Left ventricle myocardium inferior (tissue), 1 donor: ENCODE measurements at places on chromosomes 5 and 9.

GRCh38 chr9:95383185-95383676 lies 65.7 kb upstream of the FANCC start:
- no peak for DNase-seq

DNA sequence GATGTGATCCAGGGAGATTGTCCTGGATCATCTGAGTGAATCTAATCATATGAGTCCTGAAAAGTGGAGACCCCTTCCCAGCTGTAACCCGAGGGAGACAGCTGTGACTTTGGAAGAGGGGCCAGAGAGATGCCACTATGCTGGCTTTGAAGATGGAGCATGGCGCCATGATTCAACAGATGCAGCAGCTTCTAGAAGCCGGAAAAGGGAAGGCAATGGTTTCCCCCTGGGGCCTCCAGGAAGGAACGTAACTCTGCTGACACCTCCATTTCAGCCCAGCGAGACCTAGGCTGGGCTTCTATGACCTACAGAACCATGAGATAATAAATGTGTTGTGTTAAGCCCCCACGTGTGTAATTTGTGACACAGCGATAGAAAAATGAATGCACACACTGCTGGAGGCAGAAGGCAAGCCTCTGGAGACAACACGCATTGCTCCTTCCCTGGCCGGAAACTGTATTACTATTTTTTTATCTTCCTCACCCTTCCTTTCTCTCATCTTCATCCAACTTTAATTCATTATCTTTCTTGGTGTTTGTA lies 16.6 kb upstream of the SARDH start:
- DNase-seq: no peak

DNA sequence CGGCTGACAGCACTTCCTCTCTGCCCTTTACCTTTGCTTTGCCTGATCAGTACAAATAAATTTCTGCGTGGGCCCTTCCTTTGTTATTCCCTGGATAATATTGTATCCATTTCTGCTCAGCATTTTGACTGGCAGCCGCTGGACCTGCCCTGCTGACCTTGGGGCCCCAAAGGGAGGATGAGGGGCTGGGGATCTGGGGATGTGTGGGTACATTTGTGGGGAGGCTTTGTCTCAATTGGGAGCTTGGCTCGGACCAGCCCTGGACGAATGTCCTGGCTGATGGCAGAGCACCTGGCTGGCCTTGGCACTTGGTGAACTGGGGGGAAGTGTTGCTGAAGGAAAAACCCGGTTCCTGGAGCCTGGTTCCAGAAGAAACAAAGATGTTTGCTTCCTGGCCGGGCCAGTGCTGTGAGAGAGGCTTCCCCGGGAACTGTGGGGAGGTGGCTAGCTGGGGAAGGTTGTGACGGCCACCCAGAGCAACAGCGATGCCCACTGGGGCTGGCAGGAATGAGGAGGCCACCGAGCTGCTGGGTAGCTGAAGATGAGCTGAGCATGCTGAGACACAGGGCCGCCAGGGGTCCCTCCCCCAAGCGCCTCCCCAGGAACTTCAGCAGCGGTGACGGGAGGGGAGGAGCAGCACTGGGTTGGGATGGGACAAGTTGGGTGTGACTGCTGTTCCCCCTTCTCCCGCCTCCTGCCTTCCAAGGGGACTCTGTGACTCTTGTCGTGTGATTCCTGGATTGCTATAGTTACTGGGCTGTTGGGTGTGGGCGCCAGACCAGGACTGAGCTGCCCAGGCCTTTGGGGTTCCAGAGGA lies 8.4 kb downstream of the LMX1B start:
- no peak for DNase-seq

- no peak for DNase-seq
Observed at GRCh38 chr5:62732677-62733121, 154.1 kb downstream of the LRRC70 start.

DNA sequence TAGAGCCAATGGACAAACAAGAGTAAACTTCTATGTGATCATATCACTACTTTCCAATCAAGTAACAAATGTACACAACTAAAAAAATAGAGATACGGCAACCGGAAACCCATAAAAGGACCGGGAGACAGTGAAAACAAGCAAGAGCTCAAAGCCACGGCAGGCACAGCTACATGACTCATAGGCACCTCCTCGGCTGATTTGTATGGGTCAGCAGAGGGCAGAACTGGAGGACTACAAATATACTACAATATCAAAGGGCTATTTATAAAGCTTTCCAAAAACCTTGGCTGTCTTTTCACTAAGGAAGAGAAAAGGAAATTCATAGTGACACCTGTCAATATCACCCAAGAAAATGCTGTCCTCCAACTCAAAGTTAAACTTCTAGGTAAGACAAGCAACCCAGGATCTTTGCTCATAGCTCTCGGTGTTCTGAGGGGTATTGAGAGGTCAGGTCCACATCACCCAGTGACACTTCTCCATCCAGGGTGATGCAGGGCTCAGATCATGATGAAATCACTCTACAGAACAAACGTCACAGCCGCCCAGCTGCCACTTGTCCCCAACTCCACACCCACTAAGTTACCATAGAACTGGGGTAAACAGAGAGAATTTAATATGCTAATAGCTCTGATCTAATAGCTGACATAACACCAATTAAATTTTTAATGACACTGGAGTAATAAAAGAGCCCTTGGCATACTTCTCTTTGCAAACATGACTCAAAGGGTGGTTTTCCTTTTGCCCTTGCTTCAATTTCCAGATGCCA lies 41.3 kb downstream of the PFDN1 start:
- peak; percentile 69 for DNase-seq

DNA sequence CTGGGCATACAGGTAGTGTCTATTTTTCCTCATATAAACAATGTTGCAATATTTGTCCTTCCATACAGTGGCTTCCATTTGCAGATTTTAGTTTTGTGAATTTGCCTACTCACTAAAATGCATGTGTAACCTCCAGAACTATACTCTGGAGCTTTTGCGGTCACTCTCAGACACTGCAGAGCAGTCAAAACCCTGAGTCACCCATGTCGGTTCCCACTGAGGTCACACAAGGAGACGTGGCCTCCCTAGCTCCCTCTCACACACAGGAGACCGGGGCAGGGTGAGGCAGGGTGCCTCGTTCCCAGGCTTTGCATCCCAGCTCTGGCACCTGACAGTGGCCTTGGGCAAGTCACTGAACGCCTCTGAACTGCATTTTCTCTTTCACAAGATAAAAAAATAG lies 55.5 kb upstream of the ZNF354A start:
- DNase-seq: no peak
